ENCODE measurements at places on chromosomes 5 and 9. TPM values are rescaled to one million over a fixed set of nuclear protein-coding genes. Genes with fewer than 3 reads are reported as not detected.

- no peak for DNase-seq
Measured at GRCh38 chr5:102290004-102290403, 6.1 kb downstream of the SLCO4C1 start.

DNA sequence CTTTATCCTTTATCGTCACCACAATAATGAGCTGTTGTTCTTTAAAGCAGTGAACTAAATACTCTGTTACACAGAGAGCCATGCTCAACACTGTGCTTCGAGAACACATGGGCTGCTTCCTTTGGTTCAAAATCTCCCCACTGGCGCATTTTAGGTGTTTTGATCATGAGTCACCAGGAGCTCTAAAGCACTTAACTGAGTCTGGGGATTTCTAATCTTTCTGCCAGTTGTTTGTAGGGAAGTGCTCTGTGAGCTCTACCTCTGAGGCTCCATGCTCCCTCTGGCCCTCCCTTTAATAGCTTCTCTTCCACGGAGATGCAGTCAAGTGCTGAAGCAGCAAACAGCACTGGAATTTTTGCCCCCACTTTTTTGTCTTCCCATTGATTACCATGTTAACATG, 17.0 kb downstream of the ERAP2 start:
- peak; percentile 23 for DNase-seq

DNA sequence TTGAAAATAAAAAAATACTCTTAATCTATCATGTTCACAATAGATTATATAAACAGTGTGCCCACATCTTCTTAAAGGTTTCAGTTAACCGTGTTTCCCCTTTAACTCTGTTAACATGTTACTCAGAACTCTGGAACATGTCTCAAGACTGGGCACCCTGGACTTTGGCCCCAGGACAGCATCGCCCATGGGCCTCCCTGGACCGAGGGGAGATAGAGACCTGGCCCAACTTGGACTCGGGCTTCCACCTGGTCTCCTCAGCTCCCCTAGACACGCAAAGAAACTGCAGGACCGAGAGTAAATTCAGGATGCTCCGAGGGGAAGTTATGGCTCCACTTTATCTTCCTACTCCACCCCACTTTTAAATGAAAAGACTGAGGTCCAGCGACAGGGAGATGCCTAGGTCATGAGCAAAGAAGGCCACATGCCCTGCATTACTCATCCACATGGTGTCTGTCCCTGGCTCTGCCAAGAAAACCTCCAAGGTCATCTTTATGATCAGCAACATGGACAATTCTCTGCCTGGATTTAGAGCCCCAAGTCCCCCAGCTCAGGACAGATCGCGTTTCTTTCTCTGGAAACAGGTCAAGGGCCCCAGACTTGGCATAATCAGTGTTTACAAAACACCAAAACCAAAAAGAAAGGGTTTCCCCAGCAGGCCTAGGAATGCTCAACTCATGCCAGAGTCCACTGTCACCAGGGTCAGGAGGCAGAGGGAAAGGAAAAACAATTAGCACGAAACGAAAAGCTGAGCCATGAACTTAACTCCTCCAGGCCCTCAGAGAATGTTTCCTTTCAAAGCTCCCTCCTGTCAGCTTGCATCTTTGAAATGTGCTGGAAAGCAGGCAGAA, 17.4 kb downstream of the GPX3 start:
- no peak for DNase-seq

DNA sequence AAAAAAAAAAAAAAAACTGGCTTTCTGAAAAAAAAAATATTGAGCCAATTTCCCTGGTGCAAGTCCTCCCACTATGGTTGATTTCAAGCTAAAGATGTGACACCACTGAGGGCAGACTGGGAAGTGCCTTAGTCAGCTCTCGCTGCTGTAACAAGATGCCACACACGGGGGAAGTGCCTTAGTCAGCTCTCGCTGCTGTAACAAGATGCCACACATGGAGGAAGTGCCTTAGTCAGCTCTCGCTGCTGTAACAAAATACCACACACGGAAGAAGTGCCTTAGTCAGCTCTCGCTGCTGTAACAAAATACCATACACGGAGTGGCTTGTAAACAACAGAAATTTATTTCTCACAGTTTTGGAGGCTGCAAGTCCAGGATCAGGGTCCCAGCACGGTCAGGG, 23.4 kb downstream of the BTNL9 start:
- no peak for DNase-seq

- peak; percentile 17 for DNase-seq
Measured at GRCh38 chr5:148659641-148660345, 5.5 kb upstream of the HTR4 start.

DNA sequence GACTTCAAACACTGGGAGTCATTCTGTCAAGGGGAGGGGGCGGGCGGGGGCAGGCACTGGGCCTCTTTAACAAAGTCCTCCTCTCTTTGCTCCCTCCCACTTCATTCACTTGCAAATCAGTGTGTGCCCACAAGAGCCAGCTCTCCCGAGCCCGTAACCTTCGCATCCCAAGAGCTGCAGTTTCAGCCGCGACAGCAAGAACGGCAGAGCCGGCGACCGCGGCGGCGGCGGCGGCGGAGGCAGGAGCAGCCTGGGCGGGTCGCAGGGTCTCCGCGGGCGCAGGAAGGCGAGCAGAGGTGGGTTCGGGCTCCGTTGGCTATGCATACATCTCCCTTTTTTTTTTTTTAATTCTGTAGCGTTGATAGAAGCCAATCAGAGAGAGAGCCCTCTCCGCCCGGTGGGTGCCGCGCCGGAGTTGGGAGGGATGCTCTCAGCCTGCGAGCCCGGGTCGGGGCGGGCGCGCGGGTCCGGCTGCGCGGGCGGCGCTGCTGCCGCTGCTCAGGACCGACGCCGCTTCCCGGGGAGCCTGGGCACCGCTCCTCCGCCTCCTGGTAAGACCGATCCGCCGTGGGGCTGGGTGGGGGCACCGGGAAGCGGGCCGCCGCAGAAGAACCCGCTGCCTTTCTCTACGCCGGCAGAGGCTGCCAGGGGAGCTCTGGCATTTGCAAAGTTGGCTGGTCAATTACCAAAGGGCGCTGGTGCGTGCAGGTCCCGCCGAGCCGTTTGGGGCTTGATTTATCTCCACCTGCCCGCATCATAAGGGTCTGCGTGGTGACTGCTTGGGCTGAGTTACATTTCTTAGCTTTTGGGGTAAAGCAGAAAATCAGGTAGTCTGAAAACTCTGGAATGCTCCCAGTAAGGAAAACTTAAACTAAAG, at the start of gene CDH6:
TSS of gene CDH6 (plus strand) at position 96 of the 877 bp plus-strand sequence. CDS start 73,788 bp downstream, outside the sequence.
- peak; percentile 70 for DNase-seq

DNA sequence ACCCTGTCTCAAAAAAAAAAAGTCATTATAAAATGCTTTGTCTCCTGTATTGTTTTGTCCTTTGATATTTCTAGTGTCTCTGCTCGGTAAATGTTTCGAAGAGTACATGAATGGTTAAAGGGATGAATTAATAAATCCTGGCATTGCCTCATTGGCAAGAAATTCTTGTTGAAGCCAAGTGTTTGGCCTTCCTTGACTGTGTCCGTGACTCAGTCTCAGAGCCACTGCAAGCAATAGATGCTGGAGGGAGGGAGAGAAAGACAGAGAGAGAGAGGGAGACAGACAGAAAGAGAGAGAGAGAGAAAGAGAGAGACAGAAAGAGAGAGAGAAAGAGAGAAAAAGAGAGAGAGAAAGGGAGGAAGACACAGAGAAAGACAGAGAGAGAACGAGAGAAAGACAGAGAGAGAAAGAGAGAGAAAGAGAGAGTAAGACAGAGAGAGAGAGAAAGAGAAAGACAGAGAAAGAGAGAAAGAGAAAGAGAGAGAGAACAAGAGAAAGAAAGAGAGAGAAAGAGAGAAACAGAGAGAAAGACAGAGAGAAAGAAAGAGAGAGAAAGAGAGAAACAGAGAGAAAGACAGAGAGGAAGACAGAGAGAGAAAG, 72.5 kb upstream of the RXRA start:
- DNase-seq: no peak

DNA sequence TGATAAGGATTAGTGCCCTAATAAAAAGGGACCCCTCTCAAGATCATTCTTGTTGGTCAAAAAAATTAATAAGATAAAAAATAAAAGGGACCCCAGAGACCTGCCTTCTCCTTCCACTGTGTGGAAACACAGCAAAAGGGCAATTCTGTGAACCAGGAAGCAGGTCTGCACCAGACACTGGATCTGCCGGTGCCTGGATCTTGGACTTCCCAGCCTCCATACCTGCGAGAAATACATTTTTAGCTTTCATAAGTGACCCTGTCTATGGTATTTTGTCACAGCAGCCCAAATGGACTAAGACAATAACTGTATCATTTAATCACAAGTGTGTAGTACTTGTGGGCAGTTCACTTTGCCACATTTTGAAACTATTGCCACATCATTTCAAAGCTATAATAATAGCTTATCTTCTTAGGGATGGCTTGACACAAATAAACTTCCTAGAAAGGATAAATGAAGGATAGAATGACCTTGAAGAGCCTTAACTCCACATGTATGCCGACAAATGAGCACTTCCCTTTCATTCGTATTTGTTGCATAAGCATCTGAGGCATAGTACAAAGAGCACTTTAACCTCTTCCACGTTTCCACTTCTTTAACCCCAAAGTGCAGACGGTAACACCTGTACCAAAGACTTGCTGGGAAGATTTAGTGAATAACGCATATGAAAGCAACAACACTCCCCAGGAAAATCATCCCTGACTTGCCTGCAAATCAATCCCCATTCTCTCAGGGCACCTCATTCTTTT, 336.5 kb downstream of the RFX3 start:
- no peak for DNase-seq

GRCh38 chr5:80963966-80964481, 3.9 kb downstream of the RASGRF2 start:
- no peak for DNase-seq

- DNase-seq: peak; percentile 26
Measured at GRCh38 chr5:148729182-148729581, 74.9 kb upstream of the HTR4 start.

- DNase-seq: no peak
Measured at GRCh38 chr5:97338729-97339128, 155.7 kb upstream of the RIOK2 start.

GRCh38 chr5:122183098-122183787, 53.9 kb downstream of the ZNF474 start:
- peak; percentile 32 for DNase-seq

DNA sequence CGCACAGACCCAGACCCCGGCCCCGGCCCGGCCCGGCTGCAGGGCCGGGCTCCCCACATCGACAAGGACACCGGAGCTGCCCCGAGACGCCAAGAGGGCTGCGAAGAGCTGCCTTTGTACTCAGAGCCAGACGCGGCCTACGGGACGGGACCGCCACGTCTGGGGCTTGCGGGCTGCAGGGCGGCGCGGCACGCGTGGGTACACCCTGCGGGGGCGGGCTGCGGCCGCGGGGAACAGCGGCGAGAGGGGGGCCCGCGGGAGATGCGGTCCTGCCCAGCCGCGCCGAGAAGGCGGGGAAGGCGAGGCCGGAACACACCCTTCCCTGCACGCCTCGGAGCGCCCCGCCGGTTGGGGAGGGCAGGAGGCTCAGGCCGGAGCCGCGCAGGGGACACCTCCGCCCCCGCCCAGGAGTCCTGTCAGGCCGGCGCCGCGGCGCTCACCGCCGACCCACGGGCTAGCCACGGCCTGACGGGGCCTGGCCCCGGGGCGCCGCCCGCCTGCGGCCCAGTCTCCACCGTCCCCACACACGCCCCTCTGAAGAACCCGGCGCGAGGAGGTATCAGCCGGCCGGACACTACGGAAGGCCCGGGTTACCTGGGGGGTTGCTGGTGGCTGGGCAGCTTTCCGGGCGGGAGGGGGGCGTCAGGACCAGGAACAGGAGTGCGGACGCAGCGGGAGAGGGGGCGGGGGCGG, 478 bp downstream of the RAB14 start:
- DNase-seq: peak; percentile 62

GRCh38 chr5:426392-426976, 16.5 kb upstream of the EXOC3 start:
- no peak for DNase-seq

GRCh38 chr5:32638309-32638708, 53.0 kb downstream of the SUB1 start:
- no peak for DNase-seq

DNA sequence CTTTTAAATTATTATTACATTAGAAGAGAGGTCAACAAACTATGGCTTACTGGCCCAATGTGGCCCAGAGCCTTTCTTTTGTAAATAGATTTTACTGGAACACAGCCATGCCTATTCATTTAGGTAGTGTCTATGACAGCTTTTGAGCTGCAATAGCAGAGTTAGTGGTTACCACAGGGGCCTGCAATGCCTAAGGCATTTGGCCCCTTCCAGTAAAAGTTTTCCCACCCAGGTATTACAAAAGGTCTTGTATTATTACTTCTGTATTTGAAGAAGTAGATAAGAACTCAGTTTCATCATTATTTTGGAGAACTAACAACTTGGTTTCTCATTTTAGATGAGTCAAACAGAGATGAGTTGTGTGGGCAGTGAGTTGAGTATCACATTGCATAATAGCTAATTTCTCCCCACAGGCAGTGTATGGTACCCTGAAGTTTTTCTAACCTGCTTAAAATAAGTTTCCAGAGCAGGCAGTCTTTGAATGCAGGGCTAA, 9.5 kb downstream of the MTRR start:
- no peak for DNase-seq

GRCh38 chr5:172909931-172910502, 49.2 kb upstream of the RPL26L1 start:
- DNase-seq: no peak

- DNase-seq: peak; percentile 34
Measured at GRCh38 chr5:150411245-150411979, 1.3 kb downstream of the CD74 start.

- peak; percentile 67 for DNase-seq
Measured at GRCh38 chr9:113876151-113876992, at the start of gene ZNF618. Gene ZNF618 (plus strand): TSS chr9:113876309. CDS start chr9:113876381, 72 bp downstream.

DNA sequence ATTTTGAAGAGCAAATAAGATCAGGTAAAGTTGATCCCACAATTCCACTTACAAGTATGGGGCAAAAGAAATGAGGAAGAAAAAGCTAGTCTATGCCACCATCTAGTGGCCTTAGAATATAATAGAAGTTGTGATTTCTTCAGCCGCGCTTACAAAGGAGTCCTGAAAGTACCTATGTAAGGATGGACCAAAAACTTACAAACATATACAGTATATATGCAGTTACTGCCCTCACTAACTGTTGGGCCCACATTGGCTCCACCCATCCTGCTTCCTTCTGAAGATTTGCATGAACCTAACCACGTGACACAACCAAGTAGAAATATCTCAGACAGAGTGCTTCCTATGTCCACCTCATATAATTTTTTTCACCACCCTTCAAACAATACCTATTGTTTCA, 11.7 kb upstream of the OR13D1 start:
- peak; percentile 61 for DNase-seq

- DNase-seq: peak; percentile 51
Measured at GRCh38 chr9:125241863-125242739, 958 bp upstream of the HSPA5 start.

NMUR2 gene
- total RNA-seq: not detected

CFAP90 gene
- total RNA-seq: 0.08 TPM

RNF183 gene
- total RNA-seq: 0.43 TPM

POLR3G gene
- 3.5 TPM for total RNA-seq

HAVCR2 gene
- 1.7 TPM for total RNA-seq

IL5 gene
- not detected for total RNA-seq

PCDHGB1 gene
- 0.53 TPM for total RNA-seq

HACD4 gene
- 1.2 TPM for total RNA-seq

TICAM2 gene
- not detected for total RNA-seq

SPATA31A3 gene
- not detected for total RNA-seq

FAM170A gene
- not detected for total RNA-seq

OBP2B gene
- total RNA-seq: not detected

CCL27 gene
- not detected for total RNA-seq
